Cortex of kidney (tissue), 1 donor: ENCODE measurements at places on chromosomes 12 and 14.

GRCh38 chr14:75879031-75879430, 102.8 kb downstream of the TGFB3 start:
- no peak for DNase-seq

DNA sequence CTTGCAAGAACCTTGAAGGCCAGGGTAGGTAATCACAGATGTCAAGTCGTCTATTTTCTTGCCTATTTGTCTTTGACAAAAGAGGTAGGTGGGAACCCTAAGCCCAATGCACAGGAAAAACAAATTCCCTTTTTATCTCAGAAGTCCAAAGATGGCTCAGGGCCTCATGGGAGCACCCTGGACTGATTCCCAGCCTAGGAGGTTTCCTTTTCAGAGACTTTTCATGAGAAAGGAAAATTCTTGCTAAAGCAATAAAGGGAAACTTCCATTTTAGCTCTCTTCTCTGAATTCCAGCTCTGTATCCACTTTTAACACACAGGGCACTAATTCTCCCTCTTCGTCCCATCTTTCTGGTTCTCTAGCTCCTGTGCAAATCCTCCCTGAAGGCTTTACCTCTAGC, 1.2 kb downstream of the ZNF641 start:
- no peak for DNase-seq

DNA sequence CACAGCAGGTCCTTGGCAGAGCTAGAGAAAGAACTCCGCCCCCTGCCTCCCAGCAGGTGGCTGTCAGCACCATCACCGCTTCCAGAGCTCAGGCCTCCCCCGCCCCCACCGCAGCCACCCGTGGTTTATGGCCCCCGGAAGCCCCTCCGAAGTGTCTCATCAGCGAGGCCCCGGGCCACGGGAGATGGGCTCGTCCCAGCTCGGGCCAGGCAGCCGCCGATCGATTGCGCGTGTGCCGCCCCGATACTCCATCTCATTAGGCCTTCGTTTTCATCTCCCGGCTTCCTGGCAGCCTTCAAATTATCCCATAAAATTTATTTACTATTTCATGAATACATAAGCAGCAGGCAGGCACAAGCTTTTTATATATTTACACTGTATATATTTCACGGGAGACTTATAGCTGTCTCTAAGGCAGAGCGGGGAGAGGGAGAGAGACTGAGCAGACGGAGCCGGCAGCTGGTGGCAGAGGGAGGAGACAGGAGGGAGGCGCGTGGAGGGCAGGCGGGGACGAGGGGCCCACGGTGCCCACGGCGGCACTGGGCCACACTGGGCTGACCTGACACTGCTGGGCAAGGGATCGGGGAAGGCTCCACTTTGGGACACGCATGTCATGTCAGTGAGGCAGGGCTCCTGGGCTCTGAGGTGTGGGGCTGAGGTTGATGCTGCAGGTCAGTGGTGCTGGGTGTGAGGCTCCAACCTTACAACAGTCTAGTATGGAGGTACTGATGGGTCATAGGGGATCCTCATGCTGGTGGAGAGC, 241.2 kb downstream of the RBM19 start:
- no peak for DNase-seq

GRCh38 chr12:56084958-56085543, 5.1 kb downstream of the ERBB3 start:
- DNase-seq: no peak

DNA sequence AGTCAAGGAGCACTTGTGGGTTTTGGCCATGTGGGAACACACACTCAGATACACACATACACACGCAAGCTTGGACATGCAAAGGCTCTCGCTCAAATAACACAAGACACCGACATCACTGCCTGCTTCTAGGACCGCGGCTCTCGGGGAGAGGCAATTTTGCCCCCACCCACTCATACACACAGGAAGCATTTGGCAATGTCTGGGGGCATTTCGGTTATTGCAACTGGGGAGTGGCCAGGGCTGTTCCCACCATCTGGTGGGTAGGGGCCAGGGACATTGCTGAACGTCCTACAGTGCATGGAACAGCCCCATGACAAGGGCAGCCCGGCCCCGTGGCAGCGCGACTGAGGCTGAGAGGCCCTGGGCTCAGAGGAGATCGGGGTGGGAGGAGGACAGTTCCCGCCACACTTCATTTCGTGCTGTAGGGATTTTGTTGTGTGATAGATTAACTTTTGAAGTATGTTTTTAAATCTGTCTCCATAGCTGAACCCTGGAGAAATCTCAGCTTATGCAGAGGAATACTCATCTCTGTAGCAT, 35.6 kb downstream of the RIMBP2 start:
- DNase-seq: no peak

GRCh38 chr14:96362071-96362964, 823 bp downstream of the ATG2B start:
- DNase-seq: no peak

- DNase-seq: no peak
Observed at GRCh38 chr12:114729731-114730130, 45.8 kb upstream of the TBX3 start.

- no peak for DNase-seq
Observed at GRCh38 chr14:85811340-85811739, 281.4 kb downstream of the FLRT2 start.

DNA sequence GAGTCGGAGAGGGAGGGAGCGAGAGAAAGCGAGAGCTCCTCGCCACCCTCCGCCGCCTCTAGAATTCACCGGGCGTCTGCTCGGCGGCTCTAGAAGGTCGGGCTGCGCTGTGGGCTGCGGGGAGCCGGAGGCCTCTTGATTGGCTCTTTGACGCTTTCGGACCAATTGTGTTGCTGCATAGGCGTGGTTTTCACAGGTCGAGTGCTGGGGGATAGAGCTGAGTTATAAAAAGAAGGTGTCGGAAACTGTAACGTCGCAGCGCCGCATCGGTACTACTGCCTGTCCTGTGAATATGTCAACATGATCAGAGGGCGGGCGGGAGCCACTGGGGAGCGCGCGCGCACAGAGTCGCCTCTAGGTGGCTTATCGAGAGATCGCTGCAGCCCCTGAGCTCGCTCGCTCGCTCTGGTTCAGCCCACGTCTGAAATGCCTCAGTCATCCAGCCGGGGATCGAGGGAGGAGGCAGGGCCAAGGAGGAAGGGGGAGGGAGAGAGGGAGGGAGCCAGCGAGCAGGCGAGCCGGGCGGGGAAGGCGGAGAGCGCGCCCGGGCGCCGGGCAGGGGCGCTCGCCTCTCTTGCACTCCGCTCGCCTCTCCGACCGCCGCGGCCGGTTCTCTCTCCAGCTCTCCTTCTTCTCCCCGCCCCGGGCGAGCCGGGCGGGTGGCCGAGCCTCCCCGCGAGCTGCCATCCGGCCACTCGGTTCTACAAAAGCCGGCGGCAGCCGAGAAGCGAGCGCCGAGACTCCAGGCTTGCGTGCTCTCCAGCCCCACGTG, at the start of gene TBX3:
TBX3 (minus strand) TSS at position 78 of the 772 bp plus-strand sequence. CDS start 975 bp downstream, outside the sequence.
- peak; percentile 22 for DNase-seq

DNA sequence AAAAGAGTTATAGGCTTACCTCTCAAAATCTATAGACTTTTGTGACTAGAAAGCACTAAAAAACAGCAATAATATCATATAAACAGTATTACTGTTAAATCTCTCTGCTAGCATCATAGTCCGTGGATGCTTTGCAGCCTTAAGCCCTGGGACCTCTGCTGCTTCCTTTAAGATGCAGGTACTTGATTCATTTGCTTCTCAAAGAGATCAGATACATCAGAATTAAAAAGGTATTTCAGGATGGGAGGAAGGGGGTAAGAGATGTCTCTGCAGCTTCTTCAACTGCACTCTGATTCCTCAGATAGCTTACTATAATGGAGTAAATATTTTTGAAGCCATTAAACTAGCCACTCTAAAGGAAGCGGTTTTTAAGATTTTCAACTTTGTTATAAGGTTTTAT, 49.3 kb downstream of the PAPLN start:
- no peak for DNase-seq

DNA sequence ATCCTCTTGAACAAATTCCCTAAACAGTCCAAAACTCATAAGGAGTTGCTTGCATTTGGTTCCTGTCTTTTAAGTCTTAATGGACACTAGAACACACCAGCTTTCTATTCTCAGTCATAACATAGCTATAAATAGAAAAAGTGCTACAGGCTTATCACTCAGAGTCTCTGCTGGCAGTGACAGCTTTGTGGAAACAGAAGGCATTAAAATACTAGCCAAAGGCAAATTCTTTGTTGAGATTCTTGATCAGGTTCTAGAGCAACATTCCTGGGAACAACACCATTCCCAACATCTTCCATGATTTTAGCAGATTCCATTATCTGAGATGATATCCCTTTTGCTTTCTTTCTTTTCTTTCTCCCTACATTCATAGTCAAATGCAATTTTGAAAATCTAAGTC, 207.7 kb upstream of the PLEKHG7 start:
- DNase-seq: no peak

DNA sequence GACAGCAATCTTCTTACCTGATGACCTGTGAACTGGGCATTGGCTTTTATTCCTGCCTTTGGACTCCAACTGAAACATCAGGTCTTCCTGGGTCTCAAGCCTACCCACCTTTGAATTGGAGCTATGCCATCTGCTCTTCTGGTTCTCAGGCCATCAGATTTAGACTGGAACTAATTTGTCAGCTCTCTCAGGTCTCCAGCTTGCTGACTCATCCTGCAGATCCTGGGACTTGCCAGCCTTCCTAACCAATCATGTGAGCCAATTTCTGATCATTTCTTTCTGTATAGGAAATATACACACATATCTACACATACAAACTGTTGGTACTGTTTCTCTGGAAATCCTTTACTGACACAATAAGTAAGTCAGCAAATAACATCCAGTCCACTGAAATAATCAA, 65.3 kb upstream of the TSPAN8 start:
- DNase-seq: no peak

- DNase-seq: no peak
Observed at GRCh38 chr12:23060161-23060560, 435.2 kb downstream of the ETNK1 start.

DNA sequence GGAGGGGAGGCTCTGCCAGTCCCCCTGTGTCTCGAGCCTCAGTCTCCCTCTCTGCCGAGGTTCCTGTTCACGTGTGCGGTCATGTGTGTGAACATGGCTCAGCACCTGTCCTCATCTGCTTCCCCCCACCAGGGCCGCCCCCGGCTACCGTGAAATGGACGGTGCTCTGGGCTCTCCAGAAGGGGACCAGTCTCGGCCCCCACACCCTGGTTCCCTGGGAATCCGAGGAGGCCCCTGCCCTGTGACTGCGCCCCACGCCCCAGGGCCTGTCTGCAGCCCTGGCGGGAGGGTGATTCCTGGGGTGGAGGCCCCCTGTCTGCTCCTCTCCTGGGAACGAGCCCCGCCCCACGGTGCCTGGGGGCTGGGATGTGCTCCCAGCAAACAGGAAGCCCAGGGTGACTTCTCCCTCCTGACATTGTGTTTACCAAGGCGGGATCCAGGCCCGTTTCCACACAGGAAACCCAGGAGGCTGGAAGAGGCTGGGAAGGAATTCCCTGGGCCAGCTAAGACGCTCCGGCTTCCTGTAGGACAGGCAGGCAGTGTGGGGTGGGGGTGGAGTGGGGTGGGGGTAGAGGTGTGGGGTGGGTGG, 46.6 kb downstream of the KIF26A start:
- no peak for DNase-seq

- no peak for DNase-seq
Observed at GRCh38 chr12:2354151-2354991, 301.6 kb downstream of the CACNA1C start.

GRCh38 chr12:50234347-50234746, 49.0 kb downstream of the LIMA1 start:
- no peak for DNase-seq

GRCh38 chr12:16095531-16096110, 181.9 kb downstream of the SLC15A5 start:
- DNase-seq: no peak

- no peak for DNase-seq
Observed at GRCh38 chr12:105067511-105068031, 16.7 kb downstream of the ALDH1L2 start.

DNA sequence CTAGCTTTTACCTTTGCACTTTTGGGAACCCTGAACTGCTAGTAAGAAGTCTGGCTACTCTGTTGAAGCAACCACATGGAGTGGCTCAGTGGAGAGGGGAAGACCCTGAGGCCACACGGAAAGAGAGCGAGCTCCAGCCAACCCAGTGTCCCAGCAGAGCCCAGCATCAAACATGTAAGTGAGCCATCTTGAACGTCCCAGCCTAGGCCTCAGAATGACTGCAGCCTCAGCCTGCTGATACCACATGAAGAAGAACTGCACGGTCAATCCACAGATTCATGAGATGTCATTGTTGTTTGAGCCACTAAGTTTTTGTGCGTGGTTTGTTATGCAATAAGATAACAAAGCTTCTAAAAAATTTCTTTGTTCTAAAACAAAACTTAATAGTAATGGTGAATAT, 40.2 kb downstream of the TFCP2 start:
- no peak for DNase-seq

- DNase-seq: no peak
Observed at GRCh38 chr12:43348221-43348620, 203.8 kb downstream of the ADAMTS20 start.

DNA sequence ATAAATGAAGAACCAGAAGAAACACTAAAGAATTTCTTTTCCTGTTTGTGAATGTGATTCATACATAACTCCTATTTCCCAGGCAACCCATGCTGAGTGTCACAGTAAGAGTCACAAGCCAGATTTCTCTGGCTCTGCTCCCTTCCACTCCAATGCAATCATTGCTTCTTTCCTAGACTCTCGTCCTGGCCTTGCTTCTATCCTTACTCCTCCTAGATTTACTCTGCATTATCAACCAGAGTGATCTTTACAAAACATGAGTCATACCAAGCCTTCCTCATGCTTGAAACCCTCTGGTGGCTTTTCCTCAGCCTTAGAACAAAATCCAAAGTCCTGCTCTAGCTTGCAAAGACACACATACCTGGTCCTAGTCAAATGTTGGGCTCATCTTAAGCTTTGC, 13.3 kb downstream of the IL22 start:
- no peak for DNase-seq

DNA sequence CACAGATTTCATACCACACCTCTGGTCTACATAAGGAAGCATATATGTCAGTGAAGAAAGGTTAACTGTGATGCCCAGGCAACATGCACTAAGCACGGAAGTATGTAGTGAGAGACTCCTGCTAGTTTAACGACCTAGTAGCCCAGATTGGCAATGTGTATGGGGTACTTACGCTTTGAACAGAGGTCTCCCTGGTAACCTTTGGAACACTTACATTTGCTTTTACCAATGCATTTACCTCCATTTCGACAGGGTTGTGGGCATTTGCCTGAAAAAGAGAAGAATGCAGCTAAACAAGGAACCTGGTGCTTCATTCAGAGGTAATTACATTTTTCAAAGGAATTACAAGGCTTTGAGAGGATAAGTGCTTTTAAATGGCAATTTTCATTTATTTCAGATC, 65.2 kb downstream of the WIF1 start:
- no peak for DNase-seq

- DNase-seq: no peak
Observed at GRCh38 chr12:61896436-61896835, 363.8 kb upstream of the USP15 start.

DNA sequence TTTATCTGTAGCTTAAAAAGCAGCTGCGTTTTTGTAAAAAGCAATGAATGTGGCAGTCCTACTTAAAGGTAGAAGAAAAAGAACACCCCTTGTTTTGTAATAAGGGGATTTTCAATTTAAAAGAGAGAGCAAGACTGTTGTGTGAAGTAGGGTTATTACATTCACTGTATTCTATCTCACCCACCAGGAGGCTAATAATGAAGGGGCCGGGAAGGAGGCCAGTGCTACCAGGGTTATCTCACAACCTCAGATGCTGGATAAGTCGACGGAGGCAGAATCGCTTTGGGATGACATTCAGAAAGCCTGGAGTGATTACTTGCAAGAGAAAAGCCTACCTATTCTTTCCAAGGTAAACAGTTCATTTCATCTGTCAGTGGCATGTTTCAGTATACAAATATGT, 97.7 kb downstream of the RMST start:
- DNase-seq: no peak
